CMK (cell line): ENCODE measurements at places on chromosomes 6 and 20.

DNA sequence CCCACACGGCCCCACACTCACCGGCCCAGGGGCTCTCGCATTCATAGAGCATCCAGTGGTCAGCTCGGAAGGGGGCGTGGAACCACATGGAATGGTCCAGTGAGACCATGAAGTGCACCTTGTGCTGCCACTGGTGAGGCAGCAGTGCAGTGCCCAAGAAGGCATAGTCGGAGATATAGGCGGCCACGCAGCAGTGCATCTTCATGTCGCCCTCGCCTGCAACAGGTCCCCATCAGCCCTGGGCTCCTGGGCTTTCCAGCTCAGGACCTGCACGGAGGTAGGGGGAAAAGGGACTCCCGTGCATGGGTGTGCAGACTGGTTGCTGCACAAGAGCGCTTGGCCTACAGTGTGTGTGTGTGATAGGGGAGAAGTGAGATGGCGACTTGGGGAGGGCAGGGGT, 9.9 kb downstream of the SNX21 start:
- DNase-seq, result no peak

GRCh38 chr6:156954191-156954590, 177.0 kb downstream of the ARID1B start:
- DNase-seq, result no peak

GRCh38 chr6:42090819-42091717, 40.7 kb downstream of the TAF8 start:
- no peak for DNase-seq

DNA sequence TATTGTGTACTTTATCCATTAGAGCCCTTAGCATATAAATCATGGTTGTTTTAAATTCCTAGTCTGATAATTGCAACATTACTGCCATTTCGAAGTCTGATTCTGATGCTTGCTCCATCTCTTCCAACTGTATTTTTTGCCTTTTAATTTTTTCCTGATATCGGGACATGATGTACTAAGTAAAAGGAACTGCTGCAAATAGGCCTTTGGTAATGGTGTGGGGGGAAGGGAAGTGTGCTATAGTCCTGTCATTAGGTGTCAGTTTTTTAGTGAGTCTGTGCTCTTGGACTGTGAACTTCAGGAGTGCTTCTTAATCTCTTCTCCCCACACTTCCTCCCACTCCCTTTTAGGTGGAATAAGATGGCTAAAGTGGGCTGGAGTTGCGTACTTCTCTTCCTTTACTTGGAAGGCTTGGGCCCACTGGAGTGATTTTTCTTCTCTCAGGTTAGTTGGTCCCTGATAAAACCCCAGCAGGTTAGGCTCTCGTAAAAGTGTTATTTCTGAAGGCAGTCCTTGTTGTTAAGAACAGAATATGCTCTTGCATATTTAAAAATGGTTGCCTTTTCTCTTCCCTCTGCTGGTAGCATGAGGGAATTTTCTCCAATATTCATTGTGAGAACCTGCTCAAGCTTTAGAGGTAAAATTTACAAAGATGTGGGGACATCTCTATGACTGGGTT, 18.1 kb downstream of the STXBP5 start:
- DNase-seq, result no peak

DNA sequence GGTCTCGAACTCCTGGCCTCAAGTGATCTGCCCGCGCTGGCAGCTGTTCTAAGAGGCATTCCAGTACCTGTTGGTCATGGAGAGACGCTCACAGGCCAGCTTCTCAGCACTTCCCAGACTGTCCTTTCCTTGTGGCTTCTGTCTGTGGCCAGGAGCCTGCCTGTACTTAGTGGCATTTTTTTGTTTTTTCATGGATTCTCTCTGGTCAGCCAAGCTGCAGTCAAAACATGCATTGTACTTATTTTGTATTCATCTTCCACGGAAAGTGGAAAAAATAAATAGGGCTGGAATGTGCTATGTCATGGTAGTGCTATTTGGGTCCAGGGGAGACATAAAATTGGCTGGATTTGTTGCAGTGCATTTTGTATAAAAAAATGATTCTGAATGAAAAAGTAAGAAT, 29.1 kb downstream of the ZDHHC14 start:
- DNase-seq, result no peak

- no peak for DNase-seq
These were observed 64.8 kb upstream of the FOXQ1 start for GRCh38 chr6:1247056-1247455.

GRCh38 chr6:42520786-42521607, 42.8 kb upstream of the UBR2 start:
- no peak for DNase-seq

DNA sequence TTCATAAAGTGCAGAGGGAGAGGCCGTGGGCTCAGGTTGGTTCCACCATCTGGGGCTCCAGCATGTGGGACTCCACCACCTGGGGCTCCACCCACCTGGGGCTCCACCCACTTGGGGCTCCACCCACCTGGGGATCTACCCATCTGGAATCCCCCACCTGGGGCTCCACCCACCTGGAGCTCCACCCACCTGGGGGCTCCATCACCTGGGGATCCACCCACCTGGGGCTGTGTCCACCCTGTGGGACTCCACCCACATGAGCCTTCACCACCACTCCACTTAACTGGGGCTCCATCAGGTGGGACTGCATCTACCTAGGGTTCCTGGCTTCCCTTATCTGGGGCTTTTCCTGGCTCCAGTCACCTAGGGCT, 226.0 kb upstream of the CDYL start:
- no peak for DNase-seq

DNA sequence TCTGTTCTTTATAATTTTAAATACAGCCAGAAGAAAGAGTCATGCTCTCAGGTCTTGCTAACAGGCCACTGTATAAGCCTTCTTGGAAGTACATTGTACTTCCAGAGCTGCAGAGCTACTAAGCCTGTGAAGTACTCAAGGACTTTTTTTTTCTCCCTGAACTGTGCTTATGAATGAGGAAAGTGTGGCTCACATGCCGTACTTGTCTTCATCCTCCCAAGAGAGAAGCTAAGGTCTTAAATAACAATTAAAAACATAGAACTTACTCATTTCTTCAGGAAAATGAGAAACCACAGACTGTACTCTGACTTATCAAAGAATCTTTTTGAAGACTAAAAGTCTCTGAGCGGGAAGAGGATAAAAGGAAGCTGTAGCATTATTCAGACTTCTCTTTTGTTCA, 218.3 kb downstream of the HTR1B start:
- no peak for DNase-seq
